Mesenchymal stem cell (in vitro differentiated cells and primary cell): ENCODE measurements at places on chromosomes 2 and 18.

DNA sequence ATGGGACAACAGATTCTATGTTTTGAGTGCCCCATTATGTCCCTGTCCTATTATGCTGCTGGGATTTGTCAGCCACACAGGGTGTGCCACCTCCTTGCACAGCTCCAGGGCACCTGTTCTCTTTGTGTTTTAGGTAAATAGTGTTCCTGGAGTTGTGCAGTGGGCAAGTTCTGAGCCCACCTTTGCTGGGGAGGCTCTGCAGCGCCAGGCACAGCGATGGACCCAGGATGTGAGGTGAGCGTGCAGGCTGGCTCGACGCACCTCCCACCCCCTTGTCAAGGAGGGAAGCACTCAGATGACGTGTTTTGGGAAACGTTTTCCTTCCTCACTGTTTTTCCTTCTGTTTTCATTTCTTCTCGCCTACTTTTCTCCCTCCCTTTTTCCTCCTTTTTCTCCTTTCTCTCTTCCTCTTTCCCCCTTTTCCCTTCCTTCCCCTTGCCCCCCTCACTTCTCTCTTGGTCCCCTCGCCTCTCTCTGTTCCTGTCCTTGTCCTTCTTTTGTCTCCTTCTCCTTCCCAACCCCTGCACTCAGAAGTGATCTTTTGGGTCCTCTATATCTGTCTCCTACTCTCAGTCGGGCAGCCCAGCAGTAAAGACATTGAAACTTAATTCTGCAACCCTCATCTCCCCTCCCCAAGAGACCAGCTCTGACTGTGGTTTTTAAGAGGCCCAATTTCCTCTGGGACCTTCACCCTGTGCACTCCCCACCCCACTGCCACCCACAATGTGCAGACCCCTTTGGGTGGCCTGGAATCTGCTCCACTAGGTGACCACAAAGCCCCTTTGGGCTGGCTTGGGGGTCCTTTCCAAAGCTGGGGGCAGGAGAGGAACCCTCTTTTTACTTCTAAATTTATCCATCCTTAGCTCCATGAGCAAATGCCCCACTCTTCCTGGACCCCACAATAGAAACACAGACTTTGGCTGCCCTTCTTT, 104.0 kb downstream of the MCFD2 start:
- no peaks in the 10 kb centered on the region for H3K4me1 ChIP-seq
- H3K4me3 ChIP-seq = peak overlapping the region; percentile 20
- H3K27ac ChIP-seq = no peak overlapping the region
- DNase-seq = no peak

- H3K27ac ChIP-seq = no peak overlapping the region
- no peaks in the 10 kb centered on the region for H3K36me3 ChIP-seq
- DNase-seq = no peak
- H3K4me3 ChIP-seq = no peak overlapping the region
- no peaks in the 10 kb centered on the region for H3K27me3 ChIP-seq
Observed at GRCh38 chr2:31426096-31426495, 11.6 kb upstream of the XDH start.

DNA sequence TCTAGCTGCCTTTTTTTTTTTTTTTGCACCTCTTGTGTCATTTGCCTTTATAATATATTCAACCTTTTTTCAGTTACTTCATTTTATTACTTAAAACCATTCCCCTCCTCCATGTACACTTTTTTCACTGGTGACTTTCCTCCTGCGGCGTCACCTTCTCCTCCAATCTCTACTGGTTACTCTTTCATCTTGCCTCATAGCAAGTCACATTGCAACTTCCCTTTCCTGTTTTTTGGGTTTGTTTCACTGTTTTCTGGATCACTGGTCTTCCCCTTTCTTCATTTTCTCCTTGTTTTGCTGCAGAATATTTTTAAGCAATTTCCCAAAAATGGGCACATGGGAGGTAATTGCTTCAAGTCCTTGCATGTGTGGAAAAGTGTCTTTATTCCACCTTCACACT, 37.7 kb upstream of the GPR155 start:
- no peaks in the 10 kb centered on the region for H3K36me3 ChIP-seq
- no peak overlapping the region for H3K4me3 ChIP-seq
- no peak overlapping the region for H3K27ac ChIP-seq
- peaks cover 13% of the 10 kb centered on the region for H3K27me3 ChIP-seq
- no peaks in the 10 kb centered on the region for H3K4me1 ChIP-seq
- DNase-seq = no peak

DNA sequence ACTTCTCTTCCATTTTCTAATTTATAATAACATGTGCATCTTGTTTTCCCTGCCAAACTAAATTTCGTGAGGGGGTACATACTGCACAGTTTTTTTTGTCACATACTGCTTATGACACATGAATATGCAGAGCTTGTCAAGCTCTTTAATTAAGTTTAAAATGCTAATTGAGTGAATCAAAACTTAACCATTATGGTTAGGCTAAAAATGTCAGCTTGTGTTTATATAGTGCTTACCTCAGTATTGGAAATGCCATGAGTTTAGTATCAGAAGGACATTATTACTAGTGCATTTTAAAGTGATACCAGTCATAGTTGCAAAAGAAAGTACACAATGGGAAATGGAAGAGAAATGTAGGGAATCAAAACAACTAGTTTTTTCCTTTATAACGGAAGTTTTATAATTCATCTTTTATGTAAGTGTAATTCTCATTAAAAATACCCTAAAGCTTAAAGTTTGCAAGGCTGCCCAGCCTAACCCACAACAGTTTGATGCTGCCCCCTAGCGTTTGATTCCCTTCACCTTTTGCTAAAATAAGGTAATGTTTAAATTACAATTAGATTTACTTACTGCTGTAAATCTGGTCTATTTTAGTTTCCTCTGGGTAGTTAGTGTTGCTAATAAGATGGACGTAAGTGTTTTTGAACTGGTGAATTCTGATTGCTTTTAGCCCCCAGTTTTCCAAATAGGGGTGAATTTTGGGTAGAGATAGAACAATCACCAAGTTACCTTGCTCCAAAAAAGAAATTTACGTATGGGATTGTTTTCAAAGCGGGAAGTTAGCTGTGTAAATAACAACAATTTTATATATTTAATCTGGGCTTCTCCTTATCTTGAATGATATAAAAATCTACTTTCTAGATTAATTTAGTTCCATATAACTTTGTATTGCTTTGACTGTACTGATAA, 3.2 kb downstream of the SLC39A10 start:
- H3K36me3 ChIP-seq = no peaks in the 10 kb centered on the region
- no peak overlapping the region for H3K4me3 ChIP-seq
- DNase-seq = peak; percentile 72
- no peak overlapping the region for H3K27ac ChIP-seq
- H3K27me3 ChIP-seq = no peaks in the 10 kb centered on the region

DNA sequence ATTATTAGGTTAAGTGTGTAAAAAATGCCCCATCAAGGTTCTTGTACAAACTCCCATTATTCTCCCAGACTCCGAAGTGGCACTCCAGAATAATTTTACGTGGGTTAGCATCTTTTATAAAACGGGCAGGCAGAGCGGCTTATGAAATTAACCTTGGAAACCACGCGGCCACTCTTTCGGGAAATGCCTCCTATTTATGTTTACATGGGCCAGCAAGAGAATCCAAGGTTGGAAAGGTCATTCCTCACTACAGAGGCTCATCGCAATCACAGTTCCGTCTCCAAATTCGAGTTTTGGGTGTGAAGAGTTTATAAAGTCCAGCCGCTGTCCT, 1.2 kb upstream of the IMPA2 start:
- no peak for DNase-seq
- peak overlapping the region; percentile 79 for H3K4me3 ChIP-seq
- peaks cover 19% of the 10 kb centered on the region for H3K4me1 ChIP-seq
- H3K36me3 ChIP-seq = no peaks in the 10 kb centered on the region

DNA sequence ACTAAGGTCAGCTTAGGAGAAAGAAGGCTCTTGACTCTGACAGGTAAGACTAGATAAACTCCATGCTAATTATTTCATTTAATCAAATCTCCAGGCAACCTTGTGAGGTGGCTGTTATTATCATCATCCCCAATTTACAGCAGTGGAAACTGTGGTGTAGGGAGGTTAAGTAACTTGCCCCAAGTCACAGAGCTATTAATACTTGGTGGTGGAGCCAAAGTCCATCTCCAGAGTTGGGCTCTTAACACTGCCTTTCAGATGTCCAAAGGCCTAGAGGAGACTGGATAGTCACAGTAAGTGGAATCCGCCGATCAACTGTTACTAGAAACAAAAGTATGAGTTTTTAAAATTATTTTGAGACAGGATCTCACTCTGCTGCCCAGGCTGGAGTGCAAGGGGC, 46.6 kb upstream of the SP3 start:
- no peaks in the 10 kb centered on the region for H3K36me3 ChIP-seq
- no peak overlapping the region for H3K4me3 ChIP-seq

DNA sequence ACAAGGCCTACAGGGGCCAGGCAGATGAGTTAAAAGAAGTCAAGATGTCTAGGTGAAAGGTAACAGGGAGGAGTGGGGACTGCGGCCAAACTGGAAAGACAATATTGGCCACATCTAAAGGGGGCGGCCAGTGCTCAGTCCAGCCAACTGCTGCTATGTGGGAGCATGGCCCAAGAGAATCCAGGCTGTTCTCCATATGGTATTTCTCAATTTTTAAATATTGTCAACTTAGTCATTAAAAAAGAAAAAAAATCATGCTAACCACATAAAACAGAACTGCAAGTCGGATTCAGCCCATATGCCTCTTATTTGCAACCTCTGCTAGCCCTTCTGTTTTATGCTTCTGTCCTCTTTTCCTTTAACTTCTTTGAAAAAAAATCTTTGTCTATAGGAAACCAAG, 14.8 kb downstream of the TRABD2A start:
- no peak for DNase-seq
- H3K4me3 ChIP-seq = no peak overlapping the region
- H3K36me3 ChIP-seq = no peaks in the 10 kb centered on the region
- peaks cover 1% of the 10 kb centered on the region for H3K4me1 ChIP-seq
- no peaks in the 10 kb centered on the region for H3K27me3 ChIP-seq

- no peak overlapping the region for H3K4me3 ChIP-seq
- no peaks in the 10 kb centered on the region for H3K27me3 ChIP-seq
- no peaks in the 10 kb centered on the region for H3K4me1 ChIP-seq
- H3K36me3 ChIP-seq = no peaks in the 10 kb centered on the region
- no peak for DNase-seq
Observed at GRCh38 chr18:40987581-40987980, 967.5 kb upstream of the PIK3C3 start.

DNA sequence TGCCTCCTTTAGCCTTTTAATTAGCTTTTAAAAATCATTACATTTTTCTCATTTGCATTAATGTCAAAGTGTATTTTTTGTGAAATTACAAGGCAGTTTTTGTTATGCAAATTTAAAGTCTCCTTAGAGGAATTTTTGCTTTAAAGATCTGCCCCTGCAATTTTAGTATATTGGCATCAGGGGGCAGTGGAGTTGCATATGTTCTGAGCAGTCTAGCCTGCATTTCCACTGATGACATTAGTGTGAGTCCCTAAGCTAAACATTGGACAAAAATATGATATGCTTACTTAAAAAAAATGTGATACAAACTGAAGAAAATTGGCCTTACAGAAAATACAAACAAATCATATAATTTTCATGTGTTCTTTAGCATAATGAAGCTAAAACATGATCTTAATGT, 426.5 kb downstream of the SLC4A3 start:
- no peak for DNase-seq
- H3K36me3 ChIP-seq = no peaks in the 10 kb centered on the region
- H3K27ac ChIP-seq = no peak overlapping the region
- H3K4me3 ChIP-seq = no peak overlapping the region
- peaks cover 4% of the 10 kb centered on the region for H3K4me1 ChIP-seq

GRCh38 chr2:164110515-164110914, 374.7 kb upstream of the FIGN start:
- H3K27ac ChIP-seq = no peak overlapping the region
- H3K4me1 ChIP-seq = no peaks in the 10 kb centered on the region
- H3K4me3 ChIP-seq = no peak overlapping the region
- H3K36me3 ChIP-seq = no peaks in the 10 kb centered on the region
- no peaks in the 10 kb centered on the region for H3K27me3 ChIP-seq

DNA sequence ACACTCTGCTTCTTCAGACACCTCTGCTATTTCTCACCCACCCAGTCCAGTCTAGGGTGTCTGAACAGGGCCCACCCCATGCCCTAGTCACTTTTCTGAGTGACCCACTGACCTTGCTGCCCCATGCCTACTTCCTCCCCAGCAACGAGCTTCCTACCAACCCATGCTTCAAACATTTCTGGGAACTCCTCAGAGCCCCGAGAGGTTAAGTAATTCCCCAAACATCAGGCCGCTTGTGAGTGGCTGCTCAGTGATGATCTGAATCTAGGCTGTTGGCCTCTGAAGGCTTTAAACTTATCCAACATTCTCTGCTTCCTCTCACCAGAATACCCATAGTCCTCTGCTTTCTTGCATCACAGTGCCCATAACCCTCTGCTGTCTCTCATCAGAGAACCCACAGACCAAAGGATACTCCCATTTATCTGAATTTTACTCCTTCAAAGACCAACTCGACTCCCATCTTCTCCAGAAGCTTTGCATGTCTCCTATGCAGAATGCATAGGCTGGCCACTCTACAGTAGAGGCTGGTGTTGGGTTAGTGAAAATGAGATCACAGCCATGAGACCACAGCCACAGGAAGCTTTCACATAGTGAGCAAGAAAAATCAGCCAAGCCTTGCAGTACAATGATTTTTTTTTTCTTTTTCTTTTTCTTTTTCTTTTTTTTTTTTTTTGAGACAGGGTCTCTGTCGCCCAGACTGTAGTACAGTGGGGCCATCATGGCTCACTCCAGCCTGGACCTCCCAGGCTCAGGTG, 309.5 kb upstream of the LYPD1 start:
- no peak for DNase-seq
- no peak overlapping the region for H3K4me3 ChIP-seq
- no peaks in the 10 kb centered on the region for H3K36me3 ChIP-seq

DNA sequence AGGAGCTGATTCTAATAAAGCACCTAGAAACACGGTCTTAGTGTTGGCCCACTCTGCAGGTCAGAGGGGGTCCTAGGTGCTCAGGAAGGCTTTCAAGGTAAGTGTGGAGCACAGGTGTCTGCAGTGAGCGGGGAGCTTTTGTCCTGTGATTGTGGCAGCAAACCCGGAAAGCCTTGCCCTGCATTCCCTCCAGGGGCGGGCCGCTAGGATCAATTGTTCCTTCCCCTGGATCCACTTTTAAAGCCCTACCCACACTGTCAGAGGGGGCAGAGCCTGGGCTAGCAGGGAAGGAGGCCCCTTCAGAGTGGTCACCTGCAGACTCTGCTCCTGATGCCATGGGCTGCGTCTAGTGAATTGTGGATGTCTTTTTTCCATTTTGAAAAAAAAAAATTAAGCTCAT, 176.0 kb downstream of the CTIF start:
- H3K27me3 ChIP-seq = no peaks in the 10 kb centered on the region
- H3K27ac ChIP-seq = no peak overlapping the region
- H3K4me3 ChIP-seq = no peak overlapping the region
- no peak for DNase-seq
- peaks cover 14% of the 10 kb centered on the region for H3K36me3 ChIP-seq

DNA sequence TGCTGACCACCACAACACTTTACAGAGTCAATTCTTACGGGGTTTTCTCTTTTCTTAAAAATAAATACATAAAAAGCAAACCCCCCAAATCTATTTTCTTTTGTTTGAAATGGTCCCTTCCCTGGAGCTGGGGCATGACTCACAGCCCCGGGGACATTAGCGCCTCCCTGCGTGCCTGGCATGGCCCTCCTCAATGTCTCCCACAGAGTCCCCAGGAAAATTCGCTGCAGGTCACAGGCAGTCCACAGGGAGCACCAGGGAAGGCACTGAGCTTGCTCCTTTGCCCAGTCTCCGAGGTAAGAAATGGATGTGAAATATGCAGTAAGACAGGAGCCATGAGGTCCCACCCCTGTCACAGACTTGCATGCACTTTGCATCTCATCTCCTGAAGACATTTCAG, 142.5 kb downstream of the LAMA1 start:
- H3K27me3 ChIP-seq = no peaks in the 10 kb centered on the region
- no peaks in the 10 kb centered on the region for H3K36me3 ChIP-seq
- no peak overlapping the region for H3K4me3 ChIP-seq
